Central memory CD4-positive, alpha-beta T cell (primary cell): ENCODE measurements at places on chromosomes 3 and 15.

DNA sequence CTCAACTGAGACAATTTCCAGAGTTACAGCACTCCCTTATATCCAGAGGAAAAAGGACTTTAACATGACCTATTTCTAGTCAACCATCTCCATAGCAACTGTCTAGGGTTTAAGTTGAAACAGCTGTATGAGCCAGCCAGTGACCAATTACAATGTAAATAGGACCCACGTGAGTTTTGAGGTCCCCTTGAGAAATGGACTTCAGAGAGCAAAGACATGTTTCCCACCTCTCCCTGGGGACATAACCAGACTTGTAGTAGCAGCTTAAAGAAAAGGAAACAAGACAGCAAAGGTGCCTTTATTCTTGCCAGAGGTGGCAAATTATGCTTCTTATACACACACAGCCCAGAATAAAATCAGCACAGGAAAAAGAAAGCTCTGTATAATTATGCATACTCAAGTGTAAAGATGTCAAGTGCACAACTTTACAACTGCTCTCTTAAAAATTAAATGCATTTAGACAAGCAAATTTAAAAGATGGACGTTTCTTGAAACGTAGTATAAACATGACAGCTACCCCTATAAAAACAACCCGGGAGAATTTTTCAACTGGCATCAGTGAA lies 40.2 kb downstream of the SUMF1 start:
- no peak for DNase-seq

GRCh38 chr3:47082519-47082918 lies 81.4 kb downstream of the SETD2 start:
- DNase-seq: no peak

DNA sequence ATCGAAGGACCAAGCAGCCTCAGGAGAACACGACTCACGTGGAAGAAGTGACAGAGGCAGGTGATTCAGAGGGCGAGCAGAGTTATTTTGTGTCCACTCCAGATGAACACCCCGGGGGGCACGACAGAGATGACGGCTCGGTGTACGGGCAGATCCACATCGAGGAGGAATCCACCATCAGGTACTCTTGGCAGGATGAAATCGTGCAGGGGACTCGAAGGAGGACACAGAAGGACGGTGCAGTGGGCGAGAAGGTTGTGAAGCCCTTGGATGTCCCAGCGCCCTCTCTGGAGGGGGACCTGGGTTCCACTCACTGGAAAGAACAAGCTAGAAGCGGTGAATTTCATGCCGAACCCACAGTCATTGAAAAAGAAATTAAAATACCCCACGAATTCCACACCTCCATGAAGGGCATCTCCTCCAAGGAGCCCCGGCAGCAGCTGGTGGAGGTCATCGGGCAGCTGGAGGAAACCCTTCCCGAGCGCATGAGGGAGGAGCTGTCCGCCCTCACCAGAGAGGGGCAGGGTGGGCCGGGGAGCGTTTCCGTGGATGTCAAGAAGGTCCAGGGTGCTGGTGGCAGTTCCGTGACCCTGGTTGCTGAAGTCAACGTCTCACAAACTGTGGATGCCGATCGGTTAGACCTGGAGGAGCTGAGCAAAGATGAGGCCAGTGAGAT lies 26.0 kb downstream of the SYNM start:
- DNase-seq: no peak

DNA sequence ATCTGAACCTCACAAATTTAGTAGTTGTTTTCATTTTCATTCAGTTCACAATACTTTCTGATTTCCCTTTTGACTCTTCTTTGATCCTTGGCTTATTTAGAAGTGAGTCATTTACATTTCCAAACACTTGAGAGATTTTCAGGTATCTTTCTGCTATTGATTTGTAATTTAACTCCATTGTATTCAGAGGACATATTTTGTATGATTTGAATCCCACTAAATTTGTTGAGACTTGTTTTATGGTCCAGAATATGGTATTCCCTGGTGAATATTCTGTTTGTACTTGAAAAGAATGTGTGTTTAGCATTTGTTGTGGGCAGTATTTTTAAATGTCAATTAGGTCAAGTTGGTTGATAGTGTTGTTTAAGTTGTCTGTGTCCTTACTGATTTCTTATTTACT lies 29.6 kb downstream of the FAN1 start:
- no peak for DNase-seq

GRCh38 chr3:157671656-157672055 lies 168.4 kb upstream of the VEPH1 start:
- DNase-seq: no peak

DNA sequence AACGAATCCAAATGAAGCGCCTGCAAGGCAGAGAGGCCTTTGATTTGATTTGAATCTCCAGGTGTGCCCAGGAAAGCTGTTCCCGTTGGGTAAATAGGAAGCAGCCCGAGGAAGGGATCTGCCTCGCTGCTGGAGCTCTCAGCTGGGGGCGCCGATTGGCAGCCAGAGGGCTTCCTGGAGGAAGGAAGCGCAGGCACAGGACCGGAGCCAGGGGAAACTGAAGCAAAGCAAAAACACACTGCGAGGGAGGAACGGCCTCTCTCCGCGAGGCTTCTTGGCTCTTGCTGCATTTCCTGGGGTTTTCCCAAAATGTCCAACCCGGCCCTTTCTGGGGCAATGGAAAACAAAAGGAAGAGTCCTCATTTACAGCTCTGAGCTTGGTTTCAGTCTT lies 80.3 kb downstream of the TMEM266 start:
- no peak for DNase-seq

DNA sequence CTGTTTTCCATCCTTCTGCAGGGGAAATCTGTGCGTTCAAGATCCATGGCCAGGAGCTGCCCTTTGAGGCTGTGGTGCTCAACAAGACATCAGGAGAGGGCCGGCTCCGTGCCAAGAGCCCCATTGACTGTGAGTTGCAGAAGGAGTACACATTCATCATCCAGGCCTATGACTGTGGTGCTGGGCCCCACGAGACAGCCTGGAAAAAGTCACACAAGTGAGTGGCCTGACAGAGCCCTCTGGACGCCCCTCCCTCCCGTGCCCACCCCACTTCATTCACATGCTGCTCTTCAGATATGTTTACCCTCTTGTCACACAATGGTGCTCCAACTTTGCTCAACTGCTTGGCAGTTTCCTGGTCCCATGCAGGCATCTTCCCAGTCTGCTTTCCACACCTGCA lies 274.3 kb upstream of the TRIM42 start:
- no peak for DNase-seq

- no peak for DNase-seq
Observed at GRCh38 chr15:77470235-77470634, 49.5 kb downstream of the HMG20A start.

DNA sequence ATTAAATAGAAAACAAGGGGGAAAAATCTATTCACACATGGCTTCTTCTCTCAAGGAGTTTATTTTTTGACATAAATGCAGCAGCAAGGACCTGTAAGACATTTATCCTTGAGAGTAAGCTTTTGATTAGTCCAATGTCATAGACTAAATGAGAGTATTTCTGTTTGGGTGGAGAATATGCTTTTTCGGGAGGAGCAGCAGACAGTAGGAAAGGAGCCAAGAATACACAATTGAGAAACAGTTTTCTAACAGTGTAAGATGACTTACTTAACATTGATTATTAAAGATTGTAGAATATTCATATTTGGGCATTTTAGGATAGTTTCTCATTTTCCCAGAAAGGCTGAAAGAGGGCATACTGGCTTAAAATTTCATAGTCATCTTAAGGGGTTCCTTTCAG lies 65.9 kb upstream of the PAQR5 start:
- no peak for DNase-seq

- DNase-seq: no peak
Observed at GRCh38 chr3:23950293-23950692, 5.2 kb downstream of the NR1D2 start.

- DNase-seq: no peak
Observed at GRCh38 chr3:120693439-120694171, 11.6 kb upstream of the HGD start.

DNA sequence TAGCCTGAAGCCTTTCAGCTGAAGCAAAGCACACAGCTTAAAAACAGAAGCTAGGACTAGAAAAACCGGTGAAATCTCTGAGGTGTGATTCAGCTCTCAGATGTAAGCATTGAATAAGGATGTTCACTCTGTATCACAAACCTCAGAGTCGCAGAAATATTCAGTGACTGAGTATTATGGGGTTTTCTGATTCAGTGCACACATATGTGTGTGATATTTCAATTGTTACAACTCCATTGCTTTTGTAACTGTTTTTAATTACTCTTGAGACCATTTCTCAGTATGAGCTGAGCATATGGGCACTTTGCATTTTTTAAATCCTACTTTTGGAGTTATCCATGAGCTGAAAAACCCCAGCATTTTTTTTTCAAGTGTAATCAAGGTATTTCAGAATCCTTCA lies 868.8 kb downstream of the NTRK3 start:
- DNase-seq: no peak

GRCh38 chr15:97030251-97030650 lies 699.8 kb downstream of the NR2F2 start:
- no peak for DNase-seq

GRCh38 chr3:150631515-150632221 lies 28.5 kb downstream of the SELENOT start:
- DNase-seq: no peak

- DNase-seq: no peak
Observed at GRCh38 chr15:75533945-75534344, 45.2 kb downstream of the PTPN9 start.

- DNase-seq: no peak
Observed at GRCh38 chr15:56886363-56886931, 32.0 kb upstream of the TCF12 start.

- no peak for DNase-seq
Observed at GRCh38 chr3:5650303-5650702, 462.8 kb downstream of the EDEM1 start.

- DNase-seq: no peak
Observed at GRCh38 chr15:89765694-89766093, 10.4 kb upstream of the MESP2 start.

DNA sequence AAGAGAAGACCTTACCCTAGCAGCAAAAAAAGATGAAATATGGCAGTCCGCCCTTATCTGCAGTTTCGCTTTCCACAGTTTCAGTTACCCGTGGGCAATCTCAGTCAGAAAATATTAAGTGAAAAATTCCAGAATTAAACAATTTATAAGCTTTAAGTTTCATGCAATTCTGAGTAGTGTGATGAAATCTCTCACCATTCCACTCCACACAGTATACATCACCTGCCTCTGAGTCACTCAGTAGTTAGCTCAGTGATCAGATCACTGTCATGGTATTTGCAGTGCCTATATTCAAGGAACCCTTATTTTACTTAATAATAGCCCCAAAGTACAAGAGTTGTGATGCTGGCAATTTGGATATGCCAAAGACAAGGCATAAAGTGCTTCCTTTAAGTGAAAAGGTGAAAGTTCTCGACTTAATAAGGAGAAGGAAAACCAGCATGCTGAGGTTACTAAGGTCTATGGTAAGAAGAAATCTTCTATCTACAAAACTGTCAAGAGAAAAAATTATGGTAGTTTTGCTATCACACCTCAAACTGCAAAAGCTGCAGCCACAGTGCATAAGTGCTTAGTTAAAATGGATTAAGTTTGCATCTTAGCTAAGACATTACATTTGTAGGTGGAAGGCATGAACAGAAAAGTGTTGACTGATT lies 48.1 kb downstream of the HSPBAP1 start:
- DNase-seq: no peak

DNA sequence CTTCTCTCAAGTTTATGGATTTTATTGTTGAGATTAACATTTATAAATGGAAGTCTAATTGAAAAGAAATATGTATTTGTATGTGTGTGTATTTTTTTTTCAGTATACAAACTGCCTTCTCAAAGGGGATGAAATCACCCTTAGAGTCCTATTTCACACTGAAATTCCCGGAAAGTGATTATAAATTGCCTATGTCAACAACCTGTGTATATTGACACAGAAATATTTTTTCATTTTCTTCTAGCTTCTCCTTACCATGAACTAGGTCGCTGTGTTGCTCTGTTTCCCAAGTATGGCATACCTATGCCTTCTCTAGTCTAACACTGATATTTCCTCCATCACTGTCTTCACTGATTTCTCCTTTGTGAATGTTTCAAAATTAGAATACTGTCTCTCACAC lies 444.0 kb upstream of the AZI2 start:
- DNase-seq: no peak

- DNase-seq: no peak
Observed at GRCh38 chr3:9239680-9240079, 9.8 kb downstream of the SRGAP3 start.

DNA sequence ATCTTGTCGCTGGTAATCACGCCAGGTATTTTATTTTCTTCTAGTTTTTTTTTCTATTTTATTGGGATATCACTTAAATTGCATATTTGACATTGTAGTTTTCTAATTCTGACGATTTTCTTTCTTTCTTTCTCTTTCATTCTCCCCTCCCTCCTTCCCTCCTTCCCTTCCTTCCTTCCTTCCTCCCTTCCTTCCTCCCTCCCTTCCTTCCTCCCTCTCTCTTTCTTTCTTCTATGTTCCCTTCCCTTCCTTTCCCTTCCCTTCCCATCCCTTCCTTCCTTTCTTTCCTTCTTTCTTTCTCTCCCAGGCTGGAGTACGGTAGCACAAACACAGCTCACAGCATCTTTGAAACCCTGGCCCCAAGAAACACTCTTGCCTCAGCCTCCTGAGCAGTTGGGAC lies 100.6 kb upstream of the BCL6 start:
- DNase-seq: no peak

DNA sequence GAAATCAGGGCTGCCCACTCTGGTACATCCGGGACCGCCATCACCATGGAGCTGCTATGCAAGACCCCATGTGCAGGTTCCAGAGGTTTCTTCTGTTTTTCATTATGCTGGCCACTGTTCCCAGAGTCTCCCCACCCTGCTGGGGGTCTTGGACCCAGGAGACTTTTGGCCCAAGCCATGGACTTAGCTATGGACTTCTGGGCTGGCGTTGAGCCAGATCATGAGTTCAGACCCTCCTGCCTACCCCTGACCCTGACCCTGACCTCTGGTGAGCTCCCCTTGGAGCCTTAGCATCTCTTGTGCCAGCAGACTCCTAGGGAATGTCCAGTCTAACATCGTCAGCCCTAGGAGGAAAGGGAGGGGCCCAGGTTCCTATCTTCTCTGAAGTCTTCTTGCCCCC lies 25.3 kb downstream of the SLC28A1 start:
- DNase-seq: no peak

DNA sequence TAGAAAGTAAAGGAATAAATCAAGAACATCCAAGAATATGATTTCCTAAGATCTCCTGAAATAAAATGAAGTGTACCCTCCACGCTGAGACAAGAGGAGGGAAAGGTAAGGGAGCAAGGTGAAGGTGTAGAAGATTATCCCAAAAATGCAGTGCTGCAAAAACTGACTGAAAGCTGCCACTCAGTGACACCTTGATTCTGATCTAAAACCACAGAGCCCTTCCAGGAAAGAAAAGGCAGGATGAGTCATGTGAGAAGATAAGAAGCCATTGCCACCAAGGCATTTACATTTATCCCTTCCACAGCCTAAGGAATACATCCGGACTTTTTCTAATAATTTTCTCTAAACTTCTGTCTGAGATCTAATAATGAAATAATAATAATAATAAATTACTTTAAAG lies 49.9 kb downstream of the IGSF11 start:
- DNase-seq: no peak

GRCh38 chr15:85828874-85829273 lies 34.1 kb upstream of the KLHL25 start:
- no peak for DNase-seq

- no peak for DNase-seq
Observed at GRCh38 chr3:107222907-107223306, 154.3 kb upstream of the CCDC54 start.

- no peak for DNase-seq
Observed at GRCh38 chr15:52789601-52790168, 451 bp downstream of the ONECUT1 start.

GRCh38 chr15:63251701-63252100 lies 25.7 kb upstream of the APH1B start:
- DNase-seq: no peak

- no peak for DNase-seq
Observed at GRCh38 chr3:4417449-4417848, 49.6 kb downstream of the SUMF1 start.
